Thymus (tissue), 14 donors: ENCODE measurements at places on chromosomes 16 and 17. TPM values are rescaled to one million over a fixed set of nuclear protein-coding genes. Genes with fewer than 3 reads are reported as not detected.
A peak's percentile ranks its signal among the peaks of the same experiment; 100 is the strongest.

Gene HYDIN
- polyA plus RNA-seq, result 0.46 TPM

DNA sequence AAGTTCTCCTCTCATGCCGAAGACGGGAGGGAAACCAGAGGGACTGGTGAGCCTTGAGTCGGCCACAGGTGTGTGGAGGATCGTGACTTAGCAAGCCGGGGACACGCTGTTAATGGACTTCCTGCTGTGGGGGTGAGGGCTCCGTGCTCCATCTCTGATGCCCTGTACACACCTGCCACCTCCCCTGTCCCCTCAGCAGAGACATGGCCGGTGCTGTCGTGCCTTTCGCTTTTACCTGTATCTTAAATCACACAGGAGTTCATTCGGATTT lies 75.9 kb upstream of the ZNF750 start:
- H3K4me3 ChIP-seq, result no peak overlapping the region
- no peaks in the 10 kb centered on the region for H3K27me3 ChIP-seq
- peaks cover 64% of the 10 kb centered on the region for H3K4me1 ChIP-seq
- DNase-seq, result no peak
- no peak overlapping the region for H3K27ac ChIP-seq
- peaks cover 76% of the 10 kb centered on the region for H3K36me3 ChIP-seq

DNA sequence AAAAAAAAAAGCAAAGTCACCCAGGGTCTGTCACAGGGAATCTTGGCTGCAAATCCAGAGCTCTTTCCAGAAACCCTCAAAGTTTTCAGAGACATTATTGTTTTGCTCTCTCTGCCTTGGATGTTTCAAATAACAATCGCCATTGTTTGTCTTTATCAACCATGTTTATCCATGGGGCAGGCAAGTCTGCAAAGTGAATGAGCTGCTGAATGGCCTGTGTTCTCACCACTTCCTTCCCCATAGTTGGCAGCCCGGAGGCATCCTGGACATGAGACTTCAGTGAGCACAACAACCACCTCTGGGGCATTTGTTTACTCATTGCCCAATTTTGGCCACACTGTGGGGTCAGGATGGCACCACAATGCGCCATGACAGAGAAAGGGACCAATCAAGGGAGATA lies 53.1 kb upstream of the USP7 start:
- H3K4me1 ChIP-seq, result no peaks in the 10 kb centered on the region
- no peaks in the 10 kb centered on the region for H3K36me3 ChIP-seq
- peaks cover 7% of the 10 kb centered on the region for H3K27me3 ChIP-seq
- H3K4me3 ChIP-seq, result no peak overlapping the region
- no peak overlapping the region for H3K27ac ChIP-seq
- DNase-seq, result no peak

Gene ABCA8
- 1.6 TPM for polyA plus RNA-seq

DNA sequence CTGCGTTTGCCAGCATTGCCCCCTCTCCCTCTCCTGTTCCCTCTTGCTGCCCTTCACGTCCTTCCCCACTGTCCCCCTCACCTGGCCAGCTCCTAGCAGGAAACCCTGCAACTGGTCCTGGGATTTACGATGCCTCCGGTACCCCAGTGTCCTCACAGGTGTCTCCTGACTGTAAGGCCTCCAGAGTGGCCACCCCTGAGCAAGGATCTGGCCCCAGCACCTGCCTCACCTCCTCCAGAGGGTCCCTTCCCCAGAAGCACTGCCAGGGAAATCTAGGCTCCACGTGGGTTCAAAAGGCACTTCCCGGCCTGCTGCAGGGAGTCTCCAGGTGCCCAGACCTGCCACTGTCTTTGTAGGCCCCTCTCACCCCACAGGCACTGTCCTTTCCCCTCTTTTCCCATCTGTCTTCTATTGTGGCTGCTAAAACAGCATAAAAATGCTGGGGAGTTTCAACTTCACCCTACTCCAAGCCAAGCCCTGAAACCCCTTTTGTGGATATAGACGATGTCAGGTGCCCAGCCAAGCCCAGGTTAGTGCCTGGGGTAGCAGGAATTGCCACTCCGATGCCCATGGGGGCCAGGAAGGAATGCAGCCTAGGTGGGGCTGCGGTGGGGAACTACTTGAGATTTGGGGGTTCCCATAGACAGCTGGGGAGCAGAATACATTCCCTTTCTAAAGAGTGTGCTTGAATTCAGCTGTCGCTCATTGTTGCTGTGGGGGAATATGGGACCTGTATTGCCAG lies 25.7 kb downstream of the RAB11FIP4 start:
- DNase-seq, result no peak
- H3K4me1 ChIP-seq, result no peaks in the 10 kb centered on the region
- no peak overlapping the region for H3K27ac ChIP-seq
- no peaks in the 10 kb centered on the region for H3K36me3 ChIP-seq

- no peaks in the 10 kb centered on the region for H3K4me1 ChIP-seq
- no peak for DNase-seq
- no peak overlapping the region for H3K4me3 ChIP-seq
- no peaks in the 10 kb centered on the region for H3K27me3 ChIP-seq
- no peak overlapping the region for H3K27ac ChIP-seq
- no peaks in the 10 kb centered on the region for H3K36me3 ChIP-seq
These were observed 85.8 kb downstream of the IRX5 start for GRCh38 chr16:55016515-55016914.

DNA sequence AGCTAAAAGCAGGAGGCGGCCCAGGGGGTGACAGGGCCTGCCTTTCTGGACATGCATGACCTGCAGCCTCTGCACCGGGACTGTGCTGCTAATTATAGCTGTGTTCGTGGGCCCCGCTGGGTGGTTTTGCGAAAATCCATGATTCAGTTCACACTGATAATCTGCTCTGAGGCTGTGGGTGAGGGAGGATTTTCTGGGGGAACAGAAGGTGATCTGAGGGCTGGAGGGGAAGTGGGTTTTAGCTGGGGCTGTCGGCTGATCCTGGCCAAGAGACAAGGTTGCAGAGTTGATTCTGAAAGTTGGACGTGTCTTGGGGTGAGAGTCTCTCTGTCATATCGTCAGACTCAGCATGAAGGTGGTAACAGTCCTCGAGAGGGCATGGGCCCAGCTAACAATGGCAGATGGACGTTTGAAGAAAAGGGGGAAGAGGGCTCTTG lies 187.5 kb upstream of the ZNF469 start:
- no peak overlapping the region for H3K27ac ChIP-seq
- no peak overlapping the region for H3K4me3 ChIP-seq
- no peak for DNase-seq

- H3K27ac ChIP-seq, result no peak overlapping the region
- DNase-seq, result no peak
- H3K4me1 ChIP-seq, result no peaks in the 10 kb centered on the region
These were observed 8.1 kb downstream of the TMEM97 start for GRCh38 chr17:28327031-28327607.

DNA sequence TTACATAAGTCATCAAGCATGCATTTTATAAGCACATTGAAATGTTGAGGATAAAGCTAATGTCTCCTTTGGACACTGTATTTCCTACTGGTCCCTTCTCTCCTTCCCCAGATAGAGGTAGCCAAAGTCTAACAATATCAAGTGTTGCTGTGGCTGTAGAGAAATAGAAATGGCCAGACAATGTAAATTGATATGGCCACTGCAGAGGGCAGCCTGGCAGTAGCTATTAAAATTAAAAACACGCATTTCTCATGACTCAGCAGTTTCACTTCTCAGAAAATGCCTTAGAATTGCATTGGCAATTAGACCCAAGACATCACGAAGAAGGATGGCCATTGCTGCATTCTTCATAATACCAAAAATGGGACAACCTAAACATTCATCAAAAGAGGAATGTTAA lies 46.8 kb upstream of the MRTFB start:
- no peak overlapping the region for H3K4me3 ChIP-seq
- H3K27me3 ChIP-seq, result no peaks in the 10 kb centered on the region
- H3K4me1 ChIP-seq, result no peaks in the 10 kb centered on the region
- no peaks in the 10 kb centered on the region for H3K36me3 ChIP-seq
- DNase-seq, result no peak

DNA sequence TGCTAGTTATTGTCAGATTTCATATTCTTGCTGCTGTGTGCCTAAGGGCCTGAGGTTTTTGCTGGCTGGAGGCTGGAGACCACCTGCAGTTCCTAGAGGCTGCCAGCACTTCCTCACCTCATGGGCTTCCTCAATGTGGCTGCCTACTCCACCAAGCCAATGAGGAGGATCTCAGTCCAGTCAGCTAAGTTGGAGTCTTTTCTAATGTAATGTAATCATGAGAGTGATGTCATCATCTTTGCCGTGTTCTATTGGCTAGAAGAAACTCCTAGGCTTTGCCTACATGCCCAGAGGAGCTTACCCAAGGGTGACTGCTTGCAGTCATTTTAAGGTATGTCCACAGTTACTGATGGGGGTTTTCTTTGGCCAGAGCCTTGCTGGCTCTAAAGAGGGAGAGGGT lies 53.0 kb downstream of the SOCS3 start:
- no peak overlapping the region for H3K4me3 ChIP-seq
- no peaks in the 10 kb centered on the region for H3K4me1 ChIP-seq
- peaks cover 10% of the 10 kb centered on the region for H3K27me3 ChIP-seq
- no peak for DNase-seq

- no peak overlapping the region for H3K4me3 ChIP-seq
- H3K36me3 ChIP-seq, result no peaks in the 10 kb centered on the region
- no peaks in the 10 kb centered on the region for H3K27me3 ChIP-seq
These were observed 63.9 kb downstream of the NETO2 start for GRCh38 chr16:47079860-47080259.

GRCh38 chr16:4179020-4179419 lies 62.8 kb upstream of the ADCY9 start:
- peaks cover 23% of the 10 kb centered on the region for H3K27me3 ChIP-seq
- H3K27ac ChIP-seq, result no peak overlapping the region
- H3K36me3 ChIP-seq, result no peaks in the 10 kb centered on the region
- H3K4me1 ChIP-seq, result peaks cover 7% of the 10 kb centered on the region
- no peak for DNase-seq
- H3K4me3 ChIP-seq, result no peak overlapping the region

Gene KNOP1
- polyA plus RNA-seq, result 10.0 TPM

- no peak overlapping the region for H3K27ac ChIP-seq
- H3K4me1 ChIP-seq, result peaks cover 35% of the 10 kb centered on the region
- H3K4me3 ChIP-seq, result no peak overlapping the region
- no peaks in the 10 kb centered on the region for H3K36me3 ChIP-seq
These were observed 11.8 kb downstream of the GNAO1 start for GRCh38 chr16:56203052-56203451.

Gene DNAH9
- polyA plus RNA-seq, result 0.48 TPM

GRCh38 chr16:81493755-81494433 lies 49.3 kb downstream of the CMIP start:
- peak overlapping the region; percentile 50 for H3K27ac ChIP-seq
- DNase-seq, result no peak
- H3K4me3 ChIP-seq, result no peak overlapping the region
- H3K27me3 ChIP-seq, result no peaks in the 10 kb centered on the region
- H3K4me1 ChIP-seq, result peaks cover 49% of the 10 kb centered on the region

DNA sequence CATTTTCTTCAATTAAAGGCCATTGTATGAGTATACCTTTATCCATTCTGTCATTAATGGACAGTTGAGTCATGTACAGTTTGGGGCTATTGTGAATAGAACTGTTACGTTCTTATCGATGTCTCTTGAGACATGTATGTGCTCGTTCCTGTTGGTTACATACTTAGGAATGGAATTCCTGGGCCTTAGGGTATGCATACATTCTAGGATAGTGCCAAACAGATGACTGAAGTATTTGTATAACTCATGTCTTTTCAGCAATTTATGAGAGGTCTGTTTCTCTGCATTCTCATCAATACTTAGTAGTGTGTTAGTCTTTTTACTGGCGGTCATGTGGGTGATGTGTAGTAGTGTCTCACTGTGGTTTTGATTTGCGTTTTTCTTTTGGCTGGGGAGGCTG lies 81.2 kb downstream of the USP22 start:
- H3K4me1 ChIP-seq, result no peaks in the 10 kb centered on the region
- no peaks in the 10 kb centered on the region for H3K36me3 ChIP-seq
- DNase-seq, result no peak
- H3K27me3 ChIP-seq, result no peaks in the 10 kb centered on the region

Gene TMEM100
- polyA plus RNA-seq, result 6.0 TPM

GRCh38 chr16:3881499-3881990 lies 1.0 kb upstream of the CREBBP start:
- no peak for DNase-seq
- no peaks in the 10 kb centered on the region for H3K36me3 ChIP-seq
- peaks cover 4% of the 10 kb centered on the region for H3K4me1 ChIP-seq

Gene EFTUD2
- 44.0 TPM for polyA plus RNA-seq

DNA sequence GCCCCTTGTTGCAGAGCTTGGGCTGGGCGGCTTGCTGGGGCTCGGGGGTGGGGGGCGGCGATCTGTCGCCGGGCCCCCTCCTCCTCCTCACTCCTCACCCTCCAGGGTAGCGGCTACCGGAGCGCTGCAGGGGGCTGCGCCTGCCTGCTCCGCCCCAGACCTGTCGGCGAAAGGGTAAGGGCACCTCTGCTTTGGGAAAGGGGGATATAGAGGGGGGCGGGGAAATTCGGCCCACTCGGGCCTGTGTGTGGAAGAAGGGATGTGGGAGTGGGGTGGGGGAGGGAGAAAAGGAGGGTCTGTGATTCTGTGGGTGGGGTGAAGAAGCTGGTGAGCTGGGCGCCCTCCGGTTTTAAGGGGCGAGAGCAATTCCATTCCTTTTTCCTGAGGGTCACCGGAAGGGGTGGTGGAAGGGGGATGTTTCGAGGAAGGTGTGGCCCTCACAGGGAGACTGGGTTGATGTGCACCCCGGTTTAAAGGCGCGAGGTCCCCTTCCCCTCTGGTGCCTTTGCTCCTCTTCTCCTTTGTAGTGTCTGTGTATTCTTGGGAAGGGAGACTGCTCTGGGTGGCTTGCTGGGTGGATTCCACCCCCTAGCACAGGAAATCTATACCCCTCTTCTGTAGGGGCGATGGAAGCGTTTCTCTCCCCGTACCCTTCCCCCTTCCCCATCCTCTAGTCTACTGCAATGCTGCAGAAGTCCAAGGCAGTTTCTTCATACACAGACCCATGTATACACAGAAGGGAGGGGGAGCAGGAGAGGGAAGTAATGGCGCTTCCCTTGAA lies 878 bp downstream of the TAOK1 start:
- peak; percentile 51 for DNase-seq
- peaks cover 8% of the 10 kb centered on the region for H3K4me1 ChIP-seq
- H3K4me3 ChIP-seq, result peak overlapping the region; percentile 79
- H3K27me3 ChIP-seq, result no peaks in the 10 kb centered on the region
- H3K27ac ChIP-seq, result peak overlapping the region; percentile 75
